ENCODE measurements at places on chromosomes 6 and 20.

GRCh38 chr6:111549746-111550145 lies 55.9 kb downstream of the TRAF3IP2 start:
- DNase-seq = no peak

DNA sequence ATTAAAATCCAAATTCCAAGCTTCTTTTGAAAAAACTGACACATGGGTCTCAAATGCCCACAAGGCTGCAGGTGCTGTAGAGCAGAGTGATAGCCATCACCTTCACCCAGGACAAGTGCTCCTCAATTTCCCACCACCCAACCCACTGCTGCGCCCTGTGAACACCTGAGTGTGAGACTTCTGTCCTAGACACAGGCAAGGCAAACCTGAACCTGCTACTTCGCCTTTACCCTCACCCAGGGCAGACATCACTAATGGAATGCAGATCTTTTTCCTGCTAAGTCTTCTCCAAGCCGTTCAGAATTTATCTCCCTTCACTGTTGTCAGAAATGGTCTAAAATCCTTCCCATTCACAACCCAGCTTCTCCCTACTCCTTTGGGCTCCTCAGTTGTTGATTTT lies 65.9 kb downstream of the PREX1 start:
- DNase-seq = no peak

GRCh38 chr6:149223904-149224351 lies 93.6 kb upstream of the TAB2 start:
- no peak for DNase-seq

DNA sequence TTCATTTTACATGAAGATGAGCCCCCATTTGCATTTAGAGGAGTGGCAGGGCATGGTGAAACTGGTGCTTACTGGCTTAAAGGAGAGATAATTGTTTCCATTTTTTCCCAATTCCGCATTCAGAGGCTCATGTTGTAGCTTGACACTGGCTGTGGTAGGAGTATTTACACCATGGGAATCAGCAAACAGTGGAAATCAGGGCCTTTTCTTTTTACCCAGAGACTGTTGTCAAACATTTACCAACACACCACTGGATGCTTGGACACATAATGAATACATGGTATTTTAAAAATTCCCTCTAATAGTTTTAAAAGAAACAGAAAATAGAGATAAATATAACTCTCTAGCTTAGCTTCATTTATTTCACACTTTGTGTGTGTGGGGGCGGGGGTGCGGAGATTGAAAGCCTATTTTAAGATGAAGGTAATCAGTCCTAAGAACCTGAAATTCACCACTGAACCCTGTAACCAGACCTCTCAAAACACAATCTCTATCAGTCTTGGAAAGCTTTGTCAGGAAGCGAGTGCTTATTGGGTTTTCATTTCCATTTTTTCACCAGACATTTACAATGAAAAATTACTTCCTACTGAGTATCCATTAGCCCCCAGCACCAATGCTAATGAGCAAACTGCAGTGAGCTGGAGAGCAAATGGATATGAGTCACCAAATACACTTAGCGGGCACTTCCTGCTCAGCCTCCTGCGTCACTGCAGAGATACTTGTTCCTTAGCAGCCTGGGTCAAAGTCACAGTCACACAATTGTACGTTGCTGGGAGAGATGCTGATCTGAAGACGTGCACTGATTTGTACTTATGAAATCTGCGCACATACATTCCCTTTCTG lies 532.0 kb downstream of the BCKDHB start:
- DNase-seq = peak; percentile 99

- DNase-seq = no peak
These were observed 17.5 kb downstream of the MRPS18A start for GRCh38 chr6:43669922-43670622.

- no peak for DNase-seq
These were observed 50.6 kb upstream of the NELFCD start for GRCh38 chr20:58930496-58930895.

- DNase-seq = no peak
These were observed 9.2 kb downstream of the RAET1G start for GRCh38 chr6:149913540-149914240.

DNA sequence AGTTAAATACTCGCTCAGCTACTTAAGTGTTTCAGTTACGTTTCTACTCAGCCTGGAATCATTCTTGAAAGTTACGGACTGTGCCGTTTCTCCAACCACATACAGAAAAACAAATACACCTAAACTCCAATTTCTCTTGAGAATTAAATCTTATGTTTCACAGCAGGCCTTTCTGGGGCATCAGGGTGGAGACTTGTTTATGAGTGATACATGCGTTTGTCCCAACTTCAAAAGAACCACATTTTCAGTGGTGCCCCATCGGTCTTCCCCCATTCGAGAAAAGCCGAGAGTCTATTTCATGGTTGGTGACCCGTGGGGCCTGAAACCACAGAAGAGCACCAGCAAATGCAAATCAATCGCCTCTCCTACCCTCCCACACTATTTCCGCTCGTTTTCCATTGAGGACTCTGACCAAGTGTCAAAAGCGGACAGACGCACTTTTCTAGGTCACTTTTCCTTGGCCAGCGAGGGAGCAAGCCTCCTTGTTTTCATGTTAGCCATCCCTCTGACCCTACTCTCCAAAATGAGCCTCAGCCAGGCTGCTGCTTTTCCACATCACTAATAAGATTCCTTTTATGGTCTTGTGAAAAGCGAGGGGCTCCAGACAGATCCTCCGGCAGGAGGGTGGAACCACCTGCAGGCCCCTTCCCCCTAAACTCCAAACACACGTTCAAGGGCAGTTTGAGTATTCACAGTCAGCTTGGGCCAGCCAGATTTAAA lies 3.1 kb downstream of the JAG1 start:
- DNase-seq = no peak

DNA sequence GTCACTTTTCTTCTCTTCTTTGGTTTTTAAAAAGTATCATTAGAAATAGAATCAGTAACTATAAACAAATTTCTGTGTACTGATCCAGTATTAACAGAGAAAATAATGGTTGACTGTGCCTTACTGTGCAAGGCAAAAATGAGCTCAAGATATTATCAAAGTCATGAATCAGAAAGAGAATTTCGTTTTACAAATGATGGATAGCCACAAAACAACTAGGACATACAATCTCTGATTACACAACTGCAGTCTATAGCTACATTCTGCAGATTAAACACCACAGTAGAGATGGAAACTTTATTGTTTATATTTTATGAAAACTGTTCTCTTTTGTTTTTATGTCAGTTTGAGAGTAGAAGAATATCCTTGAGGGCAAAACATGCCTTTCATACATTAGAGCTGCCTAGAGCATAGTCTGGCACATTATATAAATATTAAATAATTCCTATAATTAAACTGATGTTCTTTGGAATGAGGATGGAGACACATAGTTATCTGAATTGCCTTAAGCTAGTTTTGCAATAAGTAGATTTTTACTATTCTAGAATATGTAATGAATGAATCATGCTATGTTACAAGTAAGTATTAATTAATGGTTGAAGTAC lies 333.1 kb downstream of the LAMA2 start:
- DNase-seq = no peak

DNA sequence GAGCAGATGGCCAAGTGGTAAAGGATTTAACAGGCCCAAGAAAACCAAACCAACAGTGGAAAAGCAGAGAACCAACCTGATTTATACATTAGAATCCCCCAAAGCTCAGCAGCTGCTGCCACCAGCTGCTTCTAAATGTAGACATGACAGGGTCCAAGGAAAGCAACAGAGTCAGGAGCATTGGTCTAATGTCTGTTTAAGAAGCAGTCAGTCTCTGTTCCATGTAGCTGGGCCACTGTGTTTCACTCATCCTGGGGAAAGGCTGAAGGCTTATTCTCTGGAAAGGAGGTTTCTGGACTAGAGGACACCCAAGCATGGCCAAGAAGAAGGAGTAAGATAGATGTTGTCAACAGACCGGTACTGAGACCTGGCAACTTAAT lies 75.4 kb downstream of the TMEM244 start:
- DNase-seq = no peak

- no peak for DNase-seq
These were observed 601.9 kb downstream of the HTR1B start for GRCh38 chr6:76861403-76861802.

DNA sequence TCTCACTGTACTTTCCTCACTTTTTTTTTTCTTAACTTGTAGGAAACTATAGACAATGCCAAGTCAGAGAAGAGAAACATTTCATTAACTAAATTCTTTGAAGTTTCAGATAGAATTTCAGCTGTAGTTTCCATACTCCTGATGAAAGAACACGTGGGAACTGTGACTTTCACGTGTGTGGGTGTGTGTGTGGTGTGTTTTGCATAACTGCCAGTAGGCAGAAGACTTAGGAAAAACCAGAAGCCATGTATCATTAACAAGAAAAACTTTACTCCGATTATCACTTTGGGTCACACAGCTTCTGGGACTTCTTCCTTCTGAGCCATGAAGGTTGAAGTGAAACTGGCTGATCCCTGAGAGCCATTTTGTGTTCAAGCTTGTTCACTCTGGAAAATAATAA lies 483.3 kb downstream of the TFAP2B start:
- DNase-seq = no peak

GRCh38 chr6:49775043-49775442 lies 12.0 kb downstream of the PGK2 start:
- DNase-seq = no peak

- DNase-seq = no peak
These were observed 512.4 kb downstream of the CD83 start for GRCh38 chr6:14630016-14630415.

GRCh38 chr6:151109361-151109760 lies 130.4 kb upstream of the AKAP12 start:
- no peak for DNase-seq

DNA sequence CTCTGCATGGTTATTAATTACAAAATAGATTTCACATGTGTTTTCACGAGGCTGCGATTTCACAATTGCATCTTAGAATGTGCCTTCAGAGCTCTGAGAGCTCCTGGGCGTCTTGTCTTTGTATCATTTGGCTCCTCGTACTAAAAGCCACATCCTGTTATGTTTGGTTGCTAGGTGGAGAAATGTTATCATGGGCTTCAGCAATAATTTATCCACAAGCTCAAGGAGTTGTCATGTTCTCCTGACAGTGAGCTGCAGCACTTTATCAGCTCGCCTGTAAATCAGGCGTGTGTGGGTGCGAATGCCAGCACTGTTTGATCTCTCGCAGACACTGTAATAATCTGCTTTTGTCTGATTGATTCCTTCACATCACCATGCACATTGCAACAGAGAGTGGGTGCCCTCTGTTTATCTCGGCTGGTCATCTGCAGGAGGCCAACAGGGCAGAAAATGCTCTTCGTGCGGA lies 218.6 kb upstream of the ZFP64 start:
- DNase-seq = no peak

DNA sequence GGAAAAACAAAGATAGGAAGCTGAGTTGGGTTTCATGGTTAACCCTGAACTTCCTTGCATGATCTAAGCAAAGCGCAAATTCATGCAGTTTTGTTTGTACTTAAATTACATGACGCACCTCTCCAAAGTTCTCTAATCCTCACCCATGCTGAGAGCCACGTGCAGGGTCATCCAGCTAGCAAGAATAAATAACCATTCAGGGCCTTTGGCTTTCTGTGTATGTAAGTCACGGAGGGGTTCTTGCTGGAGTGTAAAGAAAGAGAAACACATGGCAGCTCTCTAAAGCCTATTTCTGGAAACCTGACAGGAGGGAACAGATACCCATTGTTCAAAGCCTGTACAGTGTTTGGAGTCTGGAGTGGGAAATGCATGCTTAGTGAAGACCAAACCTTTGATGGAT lies 171.7 kb upstream of the CCN2 start:
- DNase-seq = peak; percentile 94

DNA sequence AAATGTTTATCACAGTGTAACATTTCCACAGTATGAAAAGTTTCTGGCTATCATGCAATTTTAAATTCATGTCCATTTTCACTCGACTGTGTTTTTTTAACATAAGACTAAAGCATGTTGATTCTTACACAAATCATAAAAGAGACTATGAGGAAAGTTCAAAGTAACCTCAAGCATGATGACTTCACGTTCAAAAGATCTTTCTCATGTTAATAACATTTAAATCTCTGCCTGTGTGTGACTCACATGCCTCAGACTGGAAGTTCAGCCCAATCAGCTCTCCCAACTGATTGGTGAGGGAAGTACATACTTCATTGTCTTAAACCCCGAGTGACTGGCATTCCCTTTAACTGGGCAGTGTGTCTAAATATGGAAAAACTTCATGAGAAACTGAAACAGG lies 37.4 kb downstream of the ATXN1 start:
- peak; percentile 99 for DNase-seq

DNA sequence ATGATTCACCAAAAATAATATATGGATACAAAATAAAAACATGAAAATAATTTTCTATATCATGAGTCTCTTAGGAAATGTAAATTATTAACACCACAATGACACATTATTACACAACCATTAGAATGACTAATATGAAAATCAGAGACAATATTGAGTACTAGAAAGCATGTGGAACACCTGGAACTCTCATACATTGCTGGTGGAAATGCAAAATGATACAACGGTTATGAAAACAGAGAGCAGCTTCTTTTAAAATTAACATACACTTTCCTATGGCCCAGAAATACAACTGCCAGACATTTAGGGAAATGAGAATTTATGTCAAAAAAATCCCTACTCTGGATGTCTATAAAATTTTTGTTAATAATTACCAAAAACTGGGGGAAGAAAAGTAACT lies 853.3 kb upstream of the MAN1A1 start:
- DNase-seq = no peak

DNA sequence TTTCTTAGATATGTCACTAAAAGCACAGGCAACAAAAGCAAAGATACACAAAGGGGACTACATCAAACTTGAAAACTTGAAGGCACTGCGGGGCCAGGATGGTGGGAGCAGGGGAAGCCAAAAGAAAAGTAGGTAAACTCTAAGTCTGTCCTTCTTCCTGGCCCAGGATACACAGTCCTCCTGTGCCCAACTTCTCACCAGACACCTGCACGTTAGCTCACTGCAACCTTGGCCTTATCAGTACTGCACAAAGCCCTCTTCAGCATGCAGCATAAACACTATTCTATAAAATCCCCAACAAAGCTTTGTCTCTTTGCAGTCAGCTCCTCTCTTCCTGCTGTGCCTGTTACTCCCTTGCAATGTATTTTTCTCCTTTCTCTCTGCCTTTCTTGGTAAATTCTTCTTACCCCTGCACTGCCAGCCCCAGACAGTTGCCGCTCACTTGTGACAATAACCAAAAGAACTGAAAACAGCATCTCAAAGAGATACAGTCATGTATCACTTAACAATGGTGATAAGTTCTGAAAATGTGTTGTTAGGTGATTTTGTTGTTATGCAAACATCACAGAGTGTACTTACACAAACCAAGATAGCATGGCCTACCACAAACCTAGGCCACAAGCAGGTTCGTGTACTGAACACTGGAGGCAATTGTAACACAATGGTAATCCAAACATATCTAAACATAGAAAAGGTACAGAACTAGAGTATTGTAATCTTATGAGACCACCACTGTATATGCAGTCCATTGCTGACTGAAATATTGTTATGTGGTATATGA lies 51.2 kb downstream of the NINL start:
- no peak for DNase-seq

DNA sequence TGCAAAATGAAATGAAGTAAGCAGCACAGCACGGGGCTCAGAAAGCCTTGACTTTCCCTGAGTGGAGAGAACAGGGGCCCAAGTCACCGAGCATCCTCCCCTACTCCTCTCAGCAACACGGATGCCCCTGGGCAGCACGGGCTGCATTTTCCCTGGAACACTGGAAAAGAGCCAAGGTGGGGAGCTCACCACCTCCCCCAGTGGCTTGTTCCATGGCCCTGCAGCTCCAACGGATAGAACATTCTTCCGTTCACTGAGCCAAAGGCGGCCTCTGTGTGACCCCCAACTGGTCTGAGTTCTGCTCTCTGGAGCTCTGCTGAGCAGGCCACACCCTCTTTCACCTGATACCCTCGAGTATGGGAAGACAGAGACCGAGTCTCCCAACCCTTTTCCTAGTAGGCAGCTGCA lies 20.8 kb upstream of the EMILIN3 start:
- peak; percentile 67 for DNase-seq
